ENCODE measurements at places on chromosomes 1 and 21. TPM values are rescaled to one million over a fixed set of nuclear protein-coding genes. Genes with fewer than 3 reads are reported as not detected.

GRCh38 chr1:87203904-87204303 lies 124.8 kb upstream of the LMO4 start:
- DNase-seq: no peak

GRCh38 chr21:46189213-46189958 lies 5.1 kb upstream of the SPATC1L start:
- DNase-seq: no peak

GRCh38 chr1:181129771-181130606 lies 41.5 kb downstream of the IER5 start:
- no peak for DNase-seq

Gene SLC1A7
- not detected for total RNA-seq

Gene KCNE1
- total RNA-seq: not detected

- no peak for DNase-seq
Observed at GRCh38 chr1:209030454-209031167, 552.9 kb upstream of the CAMK1G start.

Gene F5
- 0.05 TPM for total RNA-seq

Gene NBPF4
- not detected for total RNA-seq

- no peak for DNase-seq
Observed at GRCh38 chr1:193285641-193286040, 99.2 kb upstream of the B3GALT2 start.

DNA sequence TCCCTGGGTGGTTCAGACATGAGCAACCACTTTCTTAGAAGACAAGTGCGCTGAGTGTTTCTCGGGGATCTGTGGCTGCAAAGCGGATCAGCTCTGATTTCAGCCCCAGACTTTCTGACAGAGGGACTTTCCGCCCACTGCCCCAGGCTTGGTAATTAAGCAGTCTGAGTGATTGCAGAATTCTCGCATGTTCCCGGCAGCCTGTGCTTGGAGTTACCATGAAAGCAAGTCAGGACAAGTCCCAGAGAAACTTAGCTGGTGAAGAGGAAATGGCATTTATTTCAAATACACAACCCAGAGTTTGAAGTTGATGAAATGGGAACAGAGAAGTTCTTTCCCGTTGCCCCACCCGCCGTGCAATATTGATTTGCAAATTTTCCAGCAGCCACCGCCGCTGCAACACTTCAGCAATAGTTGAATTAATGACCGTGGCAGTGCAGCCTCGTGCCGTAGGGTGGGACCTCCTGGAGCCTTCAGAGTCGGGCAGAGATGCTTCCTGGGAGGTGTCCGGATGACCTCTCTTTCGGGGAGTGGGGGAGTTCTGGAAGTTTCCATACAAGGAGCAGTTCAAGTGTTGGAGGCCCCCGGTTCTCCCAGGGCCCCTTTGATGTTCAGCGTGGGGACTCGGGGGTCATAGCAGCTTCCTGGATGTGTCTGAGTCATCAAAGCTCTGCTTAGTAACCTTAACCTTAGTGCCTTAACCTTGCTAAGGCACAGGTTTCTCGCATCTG lies 134.7 kb downstream of the KAZN start:
- peak; percentile 84 for DNase-seq

DNA sequence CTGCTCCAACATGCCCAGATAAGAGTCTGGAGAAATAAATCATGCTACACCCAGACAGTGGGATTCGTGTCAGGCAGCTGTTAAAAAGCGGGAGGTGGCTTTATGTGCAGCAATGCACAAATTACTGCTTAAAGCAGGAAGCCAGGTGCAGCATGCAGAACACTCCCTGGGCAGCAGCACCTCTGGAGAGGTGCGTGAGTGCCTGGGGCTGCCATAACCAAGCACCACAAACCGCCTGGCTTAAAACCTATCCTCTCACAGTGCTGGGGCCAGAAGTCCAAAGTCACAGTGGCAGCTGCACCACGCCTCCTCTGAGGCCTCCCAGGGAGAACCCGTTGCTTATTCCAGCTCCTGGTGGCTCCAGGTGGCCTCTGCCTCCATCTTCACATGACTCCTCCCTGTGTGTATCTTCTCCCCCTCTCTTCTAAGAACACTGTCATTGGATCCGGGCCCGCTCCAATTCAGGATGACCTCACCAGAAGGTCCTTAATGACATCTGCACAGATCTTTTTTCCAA lies 115.6 kb downstream of the SIK1 start:
- no peak for DNase-seq

Gene SEC16B
- 1.2 TPM for total RNA-seq

Gene SERTAD4
- 4.0 TPM for total RNA-seq

DNA sequence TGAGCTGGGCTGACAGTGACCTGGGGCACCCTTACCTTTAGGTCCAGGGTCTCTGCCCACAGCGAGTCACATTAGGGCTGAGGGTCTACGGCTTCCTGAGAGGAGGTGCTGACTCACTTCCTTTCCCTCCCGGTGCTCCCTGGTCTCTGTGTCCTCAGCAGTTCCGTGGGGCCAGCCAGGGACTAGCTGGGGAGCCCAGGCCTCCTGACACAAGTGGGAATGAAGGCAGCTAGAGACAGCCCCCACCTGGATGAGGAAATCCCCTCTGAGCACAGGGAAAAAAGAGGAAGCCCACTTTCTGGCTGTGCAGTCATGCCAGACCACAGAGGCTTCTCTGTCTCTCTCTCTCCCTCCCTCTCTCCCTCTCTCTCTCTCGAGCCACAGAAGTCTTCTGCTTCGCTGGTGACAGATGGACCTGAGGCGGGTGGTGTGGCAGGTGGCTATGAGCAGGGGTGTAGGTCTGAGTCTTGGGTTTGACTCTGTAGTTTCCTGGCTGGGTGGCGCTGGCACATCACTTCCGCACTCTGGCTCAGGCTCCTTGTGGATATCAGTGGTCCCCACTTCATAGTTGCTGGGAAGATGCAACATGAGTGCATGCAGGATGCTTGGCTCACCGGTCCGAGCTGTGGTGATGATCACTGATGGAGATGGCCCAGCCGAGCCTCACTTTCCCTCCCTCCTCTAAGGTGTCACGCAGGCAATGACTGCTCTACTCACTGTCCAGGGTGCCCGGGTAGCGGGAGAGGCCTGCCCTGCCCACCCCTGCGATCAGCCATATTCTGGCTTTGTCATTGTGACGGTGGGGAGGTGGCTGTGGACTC lies 3.5 kb downstream of the SLC66A1 start:
- peak; percentile 35 for DNase-seq

- no peak for DNase-seq
Observed at GRCh38 chr21:42073145-42074099, 2.3 kb downstream of the UMODL1 start.

- no peak for DNase-seq
Observed at GRCh38 chr1:153921803-153922075, 1.0 kb downstream of the GATAD2B start.

GRCh38 chr1:228528612-228529011 lies 41.4 kb downstream of the RNF187 start:
- no peak for DNase-seq

Gene NSL1
- total RNA-seq: 31.8 TPM

GRCh38 chr1:182974506-182975191 lies 21.7 kb upstream of the SHCBP1L start:
- peak; percentile 33 for DNase-seq

- DNase-seq: peak; percentile 25
Observed at GRCh38 chr1:153919876-153920852, 2.6 kb downstream of the GATAD2B start.

- DNase-seq: no peak
Observed at GRCh38 chr1:201370500-201370899, 7.0 kb downstream of the TNNT2 start.

Gene SAMSN1
- total RNA-seq: 0.35 TPM

DNA sequence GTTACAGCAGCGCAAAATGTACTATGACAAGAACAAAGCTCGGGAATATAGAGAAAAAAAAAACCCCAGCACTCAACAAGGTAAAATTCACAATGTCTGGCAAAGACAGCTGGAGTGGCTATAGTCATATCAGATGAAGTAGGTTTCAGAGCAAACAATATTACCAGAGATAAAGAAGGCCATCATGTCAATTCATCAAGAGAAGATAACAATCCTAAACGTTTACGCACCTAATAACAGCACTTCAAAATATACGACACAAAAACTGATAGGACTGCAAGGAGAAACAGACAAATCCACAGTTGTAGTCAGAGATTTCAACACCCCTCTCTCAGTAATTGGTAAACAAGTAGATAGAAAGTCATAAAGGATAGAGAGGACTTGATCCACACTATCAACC lies 455.2 kb downstream of the PTPRU start:
- no peak for DNase-seq

Gene CYP4X1
- 0.17 TPM for total RNA-seq

GRCh38 chr1:226912587-226913176 lies 27.4 kb upstream of the COQ8A start:
- peak; percentile 41 for DNase-seq

GRCh38 chr1:114021665-114022099 lies 42.4 kb downstream of the OLFML3 start:
- no peak for DNase-seq

DNA sequence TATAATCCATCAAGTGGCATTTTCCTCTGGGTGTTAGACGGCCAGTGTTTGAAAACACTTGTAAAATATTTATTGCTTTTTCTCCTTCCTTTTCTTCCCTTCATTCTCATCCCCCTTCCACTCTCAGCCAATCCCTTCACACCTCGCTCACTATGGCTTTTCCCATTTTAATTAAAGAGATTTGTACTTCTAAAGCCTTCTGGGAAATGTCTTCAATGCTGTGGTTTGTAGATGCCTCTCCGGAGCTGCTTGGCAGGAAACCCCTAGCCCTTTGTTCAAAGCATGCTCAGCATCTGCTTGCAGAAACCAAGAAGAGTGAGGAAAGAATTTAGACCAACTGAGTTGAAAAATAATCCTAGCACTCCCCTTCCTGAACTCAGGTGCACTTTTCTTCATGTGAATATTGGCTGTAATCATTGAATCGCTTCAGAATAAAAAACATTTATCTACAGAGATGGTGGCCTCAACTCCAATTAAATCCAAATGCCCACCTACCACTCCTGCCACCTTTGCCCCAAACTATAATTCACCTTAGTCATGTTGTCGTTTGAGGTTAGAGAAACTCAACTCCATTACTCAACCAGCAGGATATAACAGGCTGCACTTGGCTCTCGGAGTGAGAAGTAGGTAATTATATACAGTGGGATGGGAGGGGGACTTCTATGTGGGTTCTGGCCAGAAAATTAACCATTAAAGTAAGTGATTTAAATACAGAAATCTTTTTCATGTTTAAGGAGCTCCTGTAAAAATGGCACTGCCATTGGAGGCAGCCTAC lies 659.4 kb upstream of the CAMK1G start:
- DNase-seq: peak; percentile 39

DNA sequence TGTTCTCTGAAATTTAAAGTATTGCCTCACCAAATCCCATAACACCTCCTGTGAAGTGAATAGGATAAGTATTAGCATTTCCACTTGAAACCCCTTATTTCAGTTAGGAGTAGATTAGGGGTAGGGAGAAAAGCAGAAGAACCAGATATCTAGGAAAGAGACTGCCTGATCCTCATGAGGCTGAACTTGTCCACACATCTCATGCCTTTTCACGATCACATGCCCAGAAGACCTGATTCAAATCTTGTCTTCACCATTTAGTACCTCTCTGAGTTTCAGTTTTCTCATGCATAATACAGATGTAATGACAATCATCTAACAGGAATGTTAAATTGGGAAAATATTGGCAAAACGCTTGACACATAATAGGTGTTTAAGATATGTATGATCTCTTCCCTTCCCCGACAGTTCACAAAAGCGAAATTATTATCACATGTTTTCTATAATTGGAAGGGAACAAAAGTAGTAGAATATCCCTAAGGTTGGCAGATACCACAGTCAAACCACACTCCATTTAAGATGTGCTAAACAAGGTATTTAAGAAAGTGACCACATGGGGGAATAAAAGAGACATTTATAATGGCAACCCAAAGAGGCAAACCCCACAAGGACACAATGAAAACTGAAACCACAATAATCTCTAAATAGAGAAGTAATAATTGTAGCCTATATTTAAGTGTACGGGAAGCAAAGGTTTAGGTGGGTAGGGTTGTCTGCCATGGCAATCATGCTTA lies 25.2 kb downstream of the GFI1 start:
- no peak for DNase-seq

DNA sequence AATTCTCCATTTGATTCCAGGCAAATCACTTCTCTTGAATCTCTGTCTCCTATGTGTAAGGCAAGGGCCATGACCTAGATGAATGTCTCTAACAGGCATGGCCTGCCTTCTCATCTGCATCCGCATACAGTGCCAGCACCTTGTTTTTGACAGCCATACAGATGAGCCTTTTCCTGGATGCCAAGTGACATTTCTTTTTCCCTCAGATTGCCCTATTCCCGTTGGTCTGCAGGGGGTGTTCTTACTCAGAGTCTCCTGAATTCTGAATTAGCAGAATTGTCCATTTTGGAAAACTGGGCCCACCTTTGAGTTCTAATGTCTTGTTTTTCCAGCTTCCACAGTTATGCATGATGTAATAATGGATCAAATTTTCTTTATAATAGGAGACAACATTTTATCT lies 88.0 kb upstream of the ADAR start:
- no peak for DNase-seq

Gene SLAMF7
- total RNA-seq: not detected

Data from renal cortical epithelial cell (primary cell).